ENCODE measurements at places on chromosomes 2 and 18. TPM values are rescaled to one million over a fixed set of nuclear protein-coding genes. Genes with fewer than 3 reads are reported as not detected.

DNA sequence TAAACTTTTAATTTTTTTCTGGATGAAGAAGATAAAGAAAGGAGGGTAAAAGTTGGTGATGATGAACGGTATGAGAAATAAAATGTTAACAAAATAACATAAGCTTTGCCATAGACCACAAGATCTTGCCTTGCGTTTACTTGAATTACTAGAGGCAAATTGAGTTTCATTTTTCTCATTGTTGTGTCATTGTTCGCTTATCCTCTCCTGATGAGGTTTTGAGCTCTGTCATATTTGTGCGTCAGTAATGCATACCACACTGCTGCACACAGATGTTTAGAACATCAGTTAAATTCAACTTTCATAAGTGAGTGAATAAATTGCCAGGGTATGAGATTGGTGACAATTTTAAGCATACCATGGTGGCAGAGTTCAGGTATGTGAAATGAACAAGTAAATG lies 843.6 kb downstream of the SUCLG1 start:
- DNase-seq: no peak

DNA sequence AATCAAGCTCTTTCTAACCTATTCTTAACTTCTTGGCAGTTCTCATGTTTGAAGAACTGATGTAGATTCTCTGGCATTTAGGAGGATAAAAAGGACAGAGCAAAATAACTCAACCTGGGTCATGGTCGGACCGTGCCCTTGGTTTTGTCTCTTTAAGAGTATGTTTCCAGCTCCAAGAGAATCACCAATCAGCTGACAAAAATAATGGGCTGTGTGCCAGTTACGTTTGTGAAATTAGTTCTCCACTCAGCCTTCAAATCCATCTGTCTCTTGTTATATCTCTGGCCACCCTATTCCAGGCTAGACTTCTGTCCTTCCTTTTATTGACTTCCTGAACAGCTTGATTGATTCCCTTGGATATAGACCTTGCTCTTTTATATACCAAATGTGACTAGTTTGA lies 225.7 kb downstream of the EPHA4 start:
- no peak for DNase-seq

DNA sequence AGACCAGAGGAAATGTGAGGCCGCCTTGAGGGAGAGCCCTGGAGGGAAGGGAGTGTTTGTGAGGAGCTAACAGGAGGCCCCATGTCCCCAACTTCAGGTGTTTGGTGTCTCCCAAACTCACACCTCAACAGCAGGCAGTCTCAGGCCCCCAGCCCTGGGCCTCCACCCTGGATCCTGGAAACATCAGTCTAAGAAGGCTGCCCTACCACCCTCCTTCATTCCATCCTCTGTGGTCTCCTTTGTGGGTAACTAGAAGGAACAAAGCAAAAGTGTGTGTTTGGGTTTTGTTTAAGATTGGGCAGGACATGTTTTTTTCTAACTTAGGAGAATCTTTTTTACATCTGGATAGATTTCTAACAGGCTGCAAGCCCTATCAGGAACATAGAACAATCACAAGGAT lies 404.3 kb downstream of the BCL11A start:
- DNase-seq: no peak

GRCh38 chr2:85590950-85591349 lies 4.6 kb upstream of the RNF181 start:
- DNase-seq: no peak

The SOWAHC gene
- total RNA-seq: 12.1 TPM
